ENCODE measurements at places on chromosomes 7 and 10. TPM values are rescaled to one million over a fixed set of nuclear protein-coding genes. Genes with fewer than 3 reads are reported as not detected.

GDF10 gene
- total RNA-seq, result 8.0 TPM

HYAL4 gene
- not detected for total RNA-seq

C7orf57 gene
- total RNA-seq, result 0.26 TPM

PKD2L1 gene
- not detected for total RNA-seq

SUN3 gene
- not detected for total RNA-seq

GOT1 gene
- 14.8 TPM for total RNA-seq

SEMA3A gene
- total RNA-seq, result 0.33 TPM

SPDYE1 gene
- not detected for total RNA-seq

CYP3A7 gene
- total RNA-seq, result 1.3 TPM

OPALIN gene
- total RNA-seq, result not detected

CNNM1 gene
- 1.6 TPM for total RNA-seq

GIMAP5 gene
- 11.9 TPM for total RNA-seq

GFRA1 gene
- total RNA-seq, result 6.9 TPM

OR2A12 gene
- not detected for total RNA-seq

All from body of pancreas (tissue), 4 donors.